Stomach (tissue), 19 donors: ENCODE measurements at places on chromosomes 2 and 18. TPM values are rescaled to one million over a fixed set of nuclear protein-coding genes. Genes with fewer than 3 reads are reported as not detected.

The CKAP2L gene
- 1.1 TPM for polyA plus RNA-seq

The STARD6 gene
- not detected for polyA plus RNA-seq

The C2orf78 gene
- not detected for polyA plus RNA-seq

The TMEM18 gene
- polyA plus RNA-seq, result 17.3 TPM

The RNF144A gene
- polyA plus RNA-seq, result 1.4 TPM
